Activated CD4-positive, alpha-beta T cell treated with anti-CD3 and anti-CD28 coated beads, Interleukin-10, Interleukin-2, amounts not matched to agents 100 ng/mL and 50 ng/mL, durations not matched to agents 16 hours and 8 hours (primary cell): ENCODE measurements at places on chromosomes 1 and 21.

DNA sequence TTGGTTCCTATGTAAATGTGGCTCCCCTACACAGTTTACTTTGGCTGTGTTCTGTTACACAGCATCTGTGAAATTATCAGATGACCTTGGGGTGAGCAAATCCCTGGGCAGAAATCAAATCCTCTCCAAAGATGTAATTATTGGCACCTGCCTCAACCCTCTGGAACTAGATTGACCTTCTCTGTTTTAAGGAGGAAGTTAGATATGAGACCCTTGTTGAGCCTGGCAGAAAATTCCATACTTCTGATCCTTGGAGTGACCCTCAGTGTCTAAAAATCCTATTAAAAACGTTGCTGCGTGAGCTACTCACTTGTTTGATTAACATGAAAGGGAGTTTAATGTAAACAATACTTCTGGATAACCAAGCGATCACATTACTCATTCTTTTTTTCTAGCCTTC lies 122.0 kb downstream of the CLIC6 start:
- no peak for DNase-seq

GRCh38 chr1:70372426-70372825 lies 17.9 kb upstream of the ANKRD13C start:
- DNase-seq: no peak

- no peak for DNase-seq
Measured at GRCh38 chr1:25756215-25756614, 43.8 kb upstream of the SELENON start.

GRCh38 chr1:103220631-103221041 lies 112.3 kb upstream of the COL11A1 start:
- DNase-seq: no peak

DNA sequence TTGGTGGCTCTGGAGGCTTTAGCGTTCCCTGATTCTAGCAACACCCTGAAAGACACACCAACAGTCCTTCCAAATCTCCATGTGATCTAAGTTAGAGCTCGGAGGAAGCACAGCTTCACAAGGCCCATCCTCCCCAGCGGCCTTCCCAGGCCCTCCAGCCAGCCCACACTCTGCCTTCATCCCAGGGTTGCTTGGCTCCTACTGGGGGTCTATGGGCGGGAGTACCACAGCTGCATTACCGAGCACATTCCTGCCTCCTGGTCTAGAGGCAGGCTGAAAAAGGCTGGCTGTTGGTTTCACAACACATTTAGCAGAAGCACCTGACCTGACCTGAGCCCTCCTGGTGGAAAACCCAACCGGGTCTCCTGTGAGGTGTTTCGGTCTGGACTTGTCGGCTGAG lies 54.7 kb upstream of the TRIM67 start:
- no peak for DNase-seq

DNA sequence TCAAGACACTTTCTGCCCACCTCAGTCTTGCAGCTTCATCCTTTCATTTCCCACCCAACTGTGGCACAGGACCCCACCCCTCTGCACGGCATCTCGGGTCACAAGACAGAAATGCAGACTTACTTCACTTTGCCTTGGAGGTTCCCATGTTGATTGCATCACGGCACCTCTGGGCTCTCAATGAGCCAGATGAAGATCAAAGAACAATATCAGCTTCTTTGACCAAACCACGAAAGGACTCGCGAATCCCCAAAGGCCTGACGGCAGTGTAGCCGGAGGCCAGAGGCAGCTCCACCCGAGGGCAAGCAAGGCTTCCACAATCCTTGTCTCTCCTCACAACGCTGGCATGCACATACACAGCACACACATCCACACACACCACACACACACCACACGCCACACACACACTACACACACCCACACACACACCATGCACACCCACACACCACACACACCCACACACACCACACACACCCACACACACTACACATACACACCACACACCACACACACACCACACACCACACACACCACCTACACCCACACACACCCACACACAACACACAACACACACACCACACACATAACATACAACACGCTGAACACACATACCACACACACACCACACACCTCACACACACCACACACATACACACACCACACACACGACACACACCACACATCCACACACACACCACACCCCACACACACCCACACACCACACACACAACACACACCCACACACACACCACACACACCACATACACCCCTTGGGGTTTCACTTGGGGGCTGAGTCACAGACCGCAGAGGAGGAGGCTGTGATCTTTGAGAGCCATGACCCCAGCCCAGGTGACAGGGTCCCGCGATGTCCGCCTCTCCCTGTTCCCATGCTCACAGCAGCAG lies 35.8 kb downstream of the UBASH3A start:
- peak; percentile 29 for DNase-seq

DNA sequence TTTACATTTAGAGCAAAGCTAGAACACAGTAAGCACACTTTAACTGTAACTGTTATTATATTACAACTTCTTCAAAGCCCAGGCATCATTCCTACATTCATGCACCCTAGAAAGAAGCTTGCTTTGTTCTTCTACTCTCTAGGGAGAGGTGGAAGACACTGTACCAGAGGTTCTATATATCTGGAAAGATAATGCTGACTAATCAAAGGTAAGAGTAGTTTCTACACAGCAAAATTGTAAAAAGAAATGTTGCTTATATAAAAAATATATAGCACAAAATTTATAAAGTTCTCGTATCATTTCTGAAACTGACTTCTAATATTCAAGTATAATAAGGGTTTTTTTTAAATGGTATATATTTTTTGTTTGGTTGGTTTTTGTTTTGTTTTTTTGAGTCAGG lies 44.0 kb downstream of the EYA3 start:
- no peak for DNase-seq
